Central memory CD4-positive, alpha-beta T cell (primary cell): ENCODE measurements at places on chromosomes 6 and 20.

GRCh38 chr6:291697-292505, at the start of gene DUSP22:
DUSP22 (plus strand) TSS chr6:292487; CDS start chr6:292540, 53 bp downstream.
- peak; percentile 67 for DNase-seq

DNA sequence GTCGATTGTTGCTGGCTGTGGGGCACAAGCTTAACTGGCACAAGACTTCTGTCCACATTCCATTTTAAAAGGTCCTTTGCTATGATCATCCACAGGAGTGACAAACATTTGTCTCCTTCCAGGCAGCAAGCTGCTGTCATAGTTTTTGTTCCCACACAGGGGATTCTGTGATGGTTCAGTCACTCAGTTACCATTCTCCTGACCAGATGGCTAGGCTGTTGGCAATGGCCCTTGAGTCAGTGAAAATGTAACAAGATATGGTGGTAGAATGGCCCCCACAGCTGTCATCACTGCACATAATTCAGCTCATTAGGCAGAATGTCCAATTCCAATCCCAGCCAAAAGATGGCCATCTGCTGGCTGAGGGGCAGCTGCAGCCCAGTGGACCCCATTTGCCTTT, 13.7 kb downstream of the BPIFA1 start:
- no peak for DNase-seq

DNA sequence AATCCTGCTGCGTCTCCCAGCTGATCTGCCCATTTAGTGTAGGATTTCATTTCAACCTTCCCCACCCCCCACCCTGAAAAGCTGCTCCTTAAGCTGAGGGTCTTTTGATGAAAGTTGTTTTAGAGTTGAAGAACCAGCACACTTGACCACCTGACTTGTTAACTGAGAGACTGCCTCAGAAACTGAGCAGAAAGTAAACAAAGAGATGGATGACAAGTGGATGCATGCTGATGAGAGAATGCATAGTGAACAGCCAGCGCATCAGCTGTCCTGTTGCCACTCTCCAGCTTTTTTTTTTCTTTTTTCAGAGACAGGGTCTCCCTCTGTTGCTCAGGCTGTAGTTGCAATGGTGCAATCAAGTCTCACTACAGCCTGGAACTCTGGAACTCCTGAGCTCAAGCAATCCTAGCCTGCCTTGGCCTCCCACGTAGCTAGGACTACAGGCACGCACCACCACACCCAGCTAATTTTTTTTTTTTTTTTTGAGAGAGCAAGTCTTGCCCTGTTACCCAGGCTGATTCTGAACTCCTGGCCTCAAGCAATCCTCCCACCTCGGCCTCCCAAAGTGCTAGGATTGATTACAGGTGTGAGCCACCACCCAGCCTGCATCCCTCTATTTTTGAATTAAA, 9.5 kb downstream of the RPL10A start:
- DNase-seq, result no peak

GRCh38 chr6:145483191-145483996, 251.9 kb downstream of the EPM2A start:
- DNase-seq, result no peak

DNA sequence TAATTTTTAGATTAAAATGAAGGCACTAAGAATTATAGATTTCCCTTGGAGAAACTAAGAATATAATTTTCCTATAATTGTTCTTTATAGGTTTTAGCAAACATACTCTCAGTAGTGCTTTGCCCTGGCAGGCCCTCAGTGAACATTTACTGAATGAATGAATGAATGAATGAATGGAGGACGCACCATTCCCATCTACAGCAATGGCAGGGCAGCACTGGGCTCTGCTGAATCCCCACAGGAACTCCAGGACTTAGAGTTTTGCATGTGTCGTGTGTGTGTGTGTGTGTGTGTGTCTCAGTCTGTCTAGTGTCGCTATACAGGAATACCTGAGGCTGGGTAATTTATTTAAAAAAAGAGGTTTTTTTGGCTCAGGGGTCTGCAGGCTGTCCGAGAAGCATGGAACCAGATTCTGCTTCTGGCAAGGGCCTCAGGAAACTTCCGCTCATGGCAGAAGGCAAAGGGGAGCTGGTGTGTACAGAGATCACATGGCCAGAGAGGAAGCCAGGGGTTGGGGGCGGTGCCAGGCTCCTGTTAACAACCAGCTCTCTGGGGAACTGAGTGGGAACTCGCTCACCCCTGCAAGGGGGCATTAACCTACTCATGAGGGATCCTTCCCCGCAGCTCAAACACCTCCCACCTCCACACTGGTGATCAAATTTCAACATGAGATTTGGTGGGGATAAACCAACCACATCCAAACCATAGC, 20.1 kb downstream of the RNASET2 start:
- DNase-seq, result no peak

- no peak for DNase-seq
These were observed 43.3 kb downstream of the IRAK1BP1 start for GRCh38 chr6:78910591-78911171.

GRCh38 chr6:188821-189655, 103.2 kb upstream of the DUSP22 start:
- DNase-seq, result peak; percentile 59

DNA sequence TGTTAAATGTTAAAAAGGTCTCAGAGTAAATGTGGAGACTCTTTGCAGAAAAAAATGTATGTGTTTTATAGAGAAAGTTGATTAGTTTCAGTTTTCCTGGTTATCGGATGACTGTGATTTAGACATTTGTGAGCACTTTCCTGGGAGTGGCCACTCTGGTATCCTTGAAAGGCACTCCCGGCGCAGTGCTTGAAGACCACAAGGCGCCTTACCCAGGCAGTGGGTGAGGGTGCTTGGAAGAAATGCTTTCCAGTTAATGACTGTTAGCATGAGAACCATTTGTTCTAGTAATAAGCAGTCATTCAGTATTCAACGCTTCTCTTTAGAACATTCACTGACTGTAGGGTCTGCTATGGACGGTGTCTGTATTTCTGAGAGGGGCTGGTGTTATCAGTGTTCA, 7.2 kb downstream of the CDS2 start:
- DNase-seq, result no peak

GRCh38 chr20:58612121-58612691, 38.9 kb upstream of the STX16 start:
- no peak for DNase-seq

GRCh38 chr20:15923030-15923776, 650.0 kb downstream of the KIF16B start:
- no peak for DNase-seq

DNA sequence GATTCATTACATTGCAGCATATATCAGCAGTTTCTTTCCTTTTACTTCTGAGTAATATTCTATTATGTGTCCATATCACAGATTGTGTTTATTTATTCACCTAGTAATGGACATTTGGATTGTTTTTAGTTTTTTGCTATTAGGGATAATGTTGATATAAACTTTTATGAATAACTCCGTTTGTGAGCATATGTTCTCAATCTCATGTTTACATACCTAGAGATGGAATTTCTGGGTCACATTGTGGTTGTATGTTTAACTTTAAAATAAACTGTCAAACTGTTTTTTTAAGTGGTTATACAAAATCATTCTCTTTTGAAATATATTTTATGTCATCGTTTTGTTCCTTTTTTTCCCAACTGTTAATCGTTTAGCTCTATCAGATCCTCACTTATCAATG, 311.6 kb downstream of the MMUT start:
- no peak for DNase-seq

DNA sequence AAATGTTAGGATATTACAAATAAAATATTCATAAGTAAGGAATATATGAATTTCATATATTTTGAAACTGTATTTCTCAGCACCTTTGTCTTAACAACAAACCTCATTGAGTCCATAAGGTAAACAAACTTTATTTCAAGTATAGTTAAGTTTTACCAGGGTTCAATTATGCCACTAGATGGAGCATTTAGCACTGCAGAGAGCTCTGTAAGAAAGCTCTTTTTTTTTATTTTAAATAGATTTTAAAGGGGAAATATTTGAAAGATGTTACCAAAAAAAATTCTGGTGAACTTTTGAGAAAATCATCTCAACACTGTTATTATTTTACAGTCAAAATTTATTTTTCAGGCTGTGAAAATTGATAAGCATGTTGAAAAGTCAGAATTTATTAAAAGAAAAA, 955.2 kb upstream of the EYS start:
- DNase-seq, result no peak

GRCh38 chr20:19100975-19101374, 111.5 kb upstream of the SLC24A3 start:
- no peak for DNase-seq

DNA sequence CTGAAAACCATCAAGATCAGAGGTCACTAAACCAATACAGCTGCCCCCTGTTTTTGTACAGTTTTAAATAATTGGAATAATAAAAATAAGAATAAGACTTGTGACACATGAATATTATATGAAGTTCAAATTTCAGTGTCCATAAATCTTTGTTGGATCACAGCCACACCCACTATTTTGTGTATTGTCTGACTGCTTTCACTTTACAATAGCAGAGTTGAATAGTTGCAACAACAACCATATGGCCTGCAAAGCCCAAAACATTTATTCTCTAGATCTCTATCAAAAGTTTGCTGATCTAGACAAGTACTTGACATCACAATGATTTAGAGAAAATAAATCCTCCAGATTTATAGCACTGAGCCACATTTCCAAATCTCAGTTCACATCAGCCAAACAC, 73.6 kb downstream of the SPTLC3 start:
- no peak for DNase-seq

- no peak for DNase-seq
These were observed at the start of gene RAB44 for GRCh38 chr6:36697481-36697903. RAB44 (plus strand) TSS chr6:36697826; CDS start chr6:36704236, 6,410 bp downstream.

- no peak for DNase-seq
These were observed 84.4 kb downstream of the ANKRD60 start for GRCh38 chr20:58144096-58144495.

- DNase-seq, result no peak
These were observed 34.8 kb upstream of the FILIP1 start for GRCh38 chr6:75528423-75528822.

DNA sequence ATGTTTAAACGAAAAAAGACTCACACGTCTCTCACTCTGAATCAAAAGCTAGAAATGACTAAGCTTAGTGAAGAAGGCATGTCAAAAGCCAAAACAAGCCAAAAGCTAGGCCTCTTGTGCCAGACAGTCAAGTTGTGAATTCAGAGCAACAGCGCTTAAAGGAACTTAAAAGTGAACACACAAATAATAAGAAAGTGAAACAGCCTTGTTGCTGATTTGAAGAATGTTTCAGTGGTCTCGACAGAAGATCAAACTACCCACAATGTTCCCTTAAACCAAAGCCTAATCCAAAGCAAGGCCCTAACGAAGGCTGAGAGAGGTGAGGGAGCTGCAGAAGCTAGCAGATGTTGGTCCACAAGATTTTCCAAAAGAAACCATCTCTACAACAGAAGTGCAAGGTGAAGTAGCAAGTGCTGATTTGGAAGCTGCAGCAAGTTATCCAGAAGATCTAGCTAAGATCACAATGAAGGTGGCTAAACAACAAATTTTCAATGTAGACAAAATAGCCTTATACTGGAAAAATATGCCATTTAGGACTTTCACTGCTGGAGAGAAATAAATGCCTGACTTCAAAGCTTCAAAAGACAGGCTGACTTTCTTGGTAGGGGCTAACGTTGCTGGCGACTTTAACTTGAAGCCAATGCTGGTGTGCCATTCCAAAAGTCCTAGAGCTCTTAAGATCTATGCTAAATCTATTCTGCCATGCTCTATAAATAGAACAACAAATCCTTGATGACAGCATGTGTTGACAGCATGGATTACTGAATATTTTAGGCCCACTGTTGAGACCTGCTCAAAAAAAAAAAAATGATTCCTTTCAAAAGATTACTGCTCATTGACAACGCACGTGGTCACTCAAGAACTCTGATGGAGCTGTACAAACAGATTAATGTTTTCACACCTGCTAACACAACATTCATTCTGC, 40.3 kb downstream of the SEC63 start:
- no peak for DNase-seq

GRCh38 chr20:32592022-32592421, 6.9 kb upstream of the NOL4L start:
- DNase-seq, result no peak

DNA sequence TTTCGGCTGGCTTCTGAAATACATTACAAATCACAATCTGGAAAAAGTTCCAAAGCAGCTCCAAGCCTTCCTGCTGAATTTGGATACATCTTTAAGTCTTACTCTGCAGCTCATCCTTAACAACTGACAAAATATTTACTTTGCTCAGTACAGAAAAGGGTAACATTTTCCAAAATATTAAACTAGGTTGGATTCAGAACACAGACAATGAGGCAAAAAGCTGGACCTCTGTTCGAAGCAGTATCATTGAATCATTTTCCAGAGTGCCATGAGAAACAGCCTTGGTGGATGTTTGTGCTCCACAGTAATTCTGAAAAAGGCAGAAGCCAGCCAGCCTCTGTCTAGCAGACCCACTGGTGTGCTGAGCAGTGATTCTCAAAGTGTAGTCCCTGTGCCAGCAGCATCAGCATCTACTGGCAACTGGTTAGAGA, 162.1 kb downstream of the AIG1 start:
- no peak for DNase-seq

GRCh38 chr6:139549561-139550070, 175.2 kb upstream of the CITED2 start:
- no peak for DNase-seq

- no peak for DNase-seq
These were observed 37.2 kb downstream of the VTA1 start for GRCh38 chr6:142184307-142184706.
